ENCODE measurements at places on chromosomes 1 and 21.

DNA sequence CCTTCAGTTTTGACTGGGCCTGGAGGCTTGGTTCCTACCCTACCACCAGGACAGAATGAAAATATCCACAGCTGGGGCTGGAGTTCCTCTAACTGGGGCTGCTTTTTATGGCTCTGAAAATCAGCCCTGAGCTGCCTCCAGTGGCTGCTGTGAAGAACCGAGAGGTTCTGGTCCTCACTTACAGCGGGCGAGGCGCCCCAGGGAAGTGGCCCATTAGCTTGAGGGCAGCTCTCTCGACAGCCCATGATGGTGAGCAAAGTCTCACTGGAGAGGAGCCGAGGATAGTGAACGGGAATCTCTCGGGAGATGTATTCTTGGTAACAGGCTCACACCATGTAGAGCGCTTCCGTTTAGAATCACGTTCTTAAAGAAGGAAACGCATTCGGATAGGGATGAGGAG lies 459.7 kb downstream of the KIF26B start:
- no peak for DNase-seq

DNA sequence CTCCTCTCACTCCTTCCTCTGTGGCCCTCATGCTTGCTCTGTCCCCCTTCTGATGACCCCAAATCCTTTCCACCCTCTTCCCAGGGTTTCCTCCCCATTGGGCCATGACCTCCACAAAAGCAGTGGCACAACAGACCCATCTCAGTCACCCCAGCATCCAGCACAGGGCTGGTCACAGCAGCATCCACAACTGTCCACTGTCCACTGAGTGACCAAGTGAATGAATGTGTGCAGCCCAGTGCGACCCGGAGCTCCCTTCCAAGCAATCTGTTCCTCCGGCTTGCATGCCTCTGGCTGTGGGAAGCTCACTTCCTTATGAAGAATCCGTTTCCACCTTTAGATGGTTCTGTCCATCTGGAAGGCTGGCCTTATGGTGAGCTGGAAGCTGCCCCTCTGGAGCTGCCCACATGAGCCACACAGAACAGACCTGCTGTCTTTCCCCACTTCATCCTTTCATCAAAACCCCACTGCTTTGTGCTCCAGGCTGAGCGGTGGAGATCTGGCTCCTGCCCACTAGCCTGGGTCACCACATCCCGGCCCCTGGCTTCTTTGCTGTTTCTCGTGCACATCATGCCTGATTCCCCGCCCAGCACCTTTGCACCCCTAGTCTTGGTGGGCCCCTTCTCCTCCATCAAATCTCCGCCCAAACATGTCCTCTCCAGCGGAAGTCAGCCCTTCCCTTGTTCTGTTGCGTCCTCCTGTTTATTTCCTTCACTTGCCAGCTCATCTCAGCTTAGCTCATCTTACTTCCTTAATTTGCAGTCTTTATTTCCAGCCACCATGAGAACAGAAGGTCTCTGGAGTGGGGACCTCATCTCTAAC lies 56.4 kb downstream of the EDN2 start:
- DNase-seq, result no peak

GRCh38 chr1:209705033-209705598 lies 470 bp downstream of the HSD11B1 start:
- no peak for DNase-seq

DNA sequence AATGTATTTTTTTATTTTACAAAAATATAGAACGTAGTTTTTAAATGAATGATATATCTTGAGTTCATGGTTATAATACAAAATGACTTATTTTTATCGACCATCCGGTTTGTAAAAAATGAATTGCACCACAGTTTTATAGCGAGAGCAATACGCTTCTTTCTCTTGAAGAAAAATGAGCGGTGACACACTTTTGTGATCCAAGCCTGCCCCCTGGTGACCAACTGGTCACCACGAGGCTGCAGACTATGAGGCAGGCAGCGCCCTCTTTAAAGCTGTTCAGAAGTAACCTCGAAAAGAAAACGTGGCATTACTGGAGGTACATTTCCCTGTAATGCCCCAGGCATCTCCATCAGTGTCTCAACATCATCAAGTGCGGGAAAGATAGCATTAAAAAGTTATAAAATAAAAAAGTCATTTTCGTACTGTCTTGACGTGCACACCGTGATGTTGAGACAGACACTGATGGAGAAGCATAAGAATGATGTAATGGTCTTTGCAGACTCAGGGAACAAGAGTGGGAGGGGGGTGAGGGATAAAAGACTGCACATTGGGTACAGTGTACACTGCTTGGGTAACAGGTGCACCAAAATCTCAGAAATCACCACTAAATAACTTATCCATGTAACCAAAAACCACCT lies 734.2 kb upstream of the ADAMTS5 start:
- no peak for DNase-seq

- no peak for DNase-seq
These were observed 14.6 kb downstream of the COL9A2 start for GRCh38 chr1:40302475-40302874.

GRCh38 chr1:23793861-23794731 lies 3.2 kb downstream of the LYPLA2 start:
- DNase-seq, result no peak

DNA sequence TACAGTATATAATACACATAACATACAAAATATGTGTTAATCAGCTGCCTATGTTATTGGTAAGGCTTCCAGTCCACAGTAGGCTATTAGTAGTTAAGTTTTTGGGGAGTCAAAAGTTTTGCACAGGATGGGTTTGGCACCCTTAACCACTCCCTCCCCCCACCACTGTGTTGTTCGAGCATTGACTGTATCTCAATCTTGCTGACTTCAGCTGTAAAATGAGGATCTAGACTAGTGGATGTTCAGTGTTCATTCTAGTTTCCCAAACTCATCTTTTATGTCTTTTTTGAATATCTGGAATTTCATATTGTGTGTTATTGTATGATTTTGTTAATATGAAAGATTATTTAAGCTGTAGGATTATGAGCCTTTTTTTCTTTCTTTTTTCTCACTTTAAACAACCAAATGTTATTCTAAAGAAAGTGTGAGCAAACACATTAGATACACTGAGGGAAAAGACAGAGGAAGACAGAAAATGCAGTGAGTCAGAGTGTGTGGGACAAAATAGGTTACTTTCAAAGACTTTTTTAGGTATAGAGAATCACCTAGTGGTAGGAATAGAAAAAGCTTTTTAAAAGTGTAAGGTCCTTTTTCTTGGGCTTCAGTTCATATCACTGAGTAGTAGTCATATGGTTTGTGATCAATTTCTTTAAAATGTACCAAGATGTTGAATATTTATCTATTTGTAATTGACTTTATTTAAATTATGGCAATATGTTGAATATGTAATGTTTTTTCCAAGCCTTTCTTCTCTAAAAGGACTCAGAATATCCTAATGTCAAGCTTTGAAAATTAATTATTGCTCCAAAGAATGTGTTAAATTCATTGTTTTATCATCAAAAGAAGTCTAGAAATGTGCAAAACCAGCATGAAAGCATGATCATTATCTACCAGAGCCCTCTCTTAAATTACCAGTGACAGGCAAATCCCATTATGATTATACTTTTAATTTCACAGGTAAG lies 17.9 kb upstream of the CENPF start:
- DNase-seq, result no peak

- DNase-seq, result no peak
These were observed 13.5 kb downstream of the SHISA4 start for GRCh38 chr1:201902198-201902597.

- no peak for DNase-seq
These were observed 36.7 kb downstream of the DNASE2B start for GRCh38 chr1:84434801-84435549.

DNA sequence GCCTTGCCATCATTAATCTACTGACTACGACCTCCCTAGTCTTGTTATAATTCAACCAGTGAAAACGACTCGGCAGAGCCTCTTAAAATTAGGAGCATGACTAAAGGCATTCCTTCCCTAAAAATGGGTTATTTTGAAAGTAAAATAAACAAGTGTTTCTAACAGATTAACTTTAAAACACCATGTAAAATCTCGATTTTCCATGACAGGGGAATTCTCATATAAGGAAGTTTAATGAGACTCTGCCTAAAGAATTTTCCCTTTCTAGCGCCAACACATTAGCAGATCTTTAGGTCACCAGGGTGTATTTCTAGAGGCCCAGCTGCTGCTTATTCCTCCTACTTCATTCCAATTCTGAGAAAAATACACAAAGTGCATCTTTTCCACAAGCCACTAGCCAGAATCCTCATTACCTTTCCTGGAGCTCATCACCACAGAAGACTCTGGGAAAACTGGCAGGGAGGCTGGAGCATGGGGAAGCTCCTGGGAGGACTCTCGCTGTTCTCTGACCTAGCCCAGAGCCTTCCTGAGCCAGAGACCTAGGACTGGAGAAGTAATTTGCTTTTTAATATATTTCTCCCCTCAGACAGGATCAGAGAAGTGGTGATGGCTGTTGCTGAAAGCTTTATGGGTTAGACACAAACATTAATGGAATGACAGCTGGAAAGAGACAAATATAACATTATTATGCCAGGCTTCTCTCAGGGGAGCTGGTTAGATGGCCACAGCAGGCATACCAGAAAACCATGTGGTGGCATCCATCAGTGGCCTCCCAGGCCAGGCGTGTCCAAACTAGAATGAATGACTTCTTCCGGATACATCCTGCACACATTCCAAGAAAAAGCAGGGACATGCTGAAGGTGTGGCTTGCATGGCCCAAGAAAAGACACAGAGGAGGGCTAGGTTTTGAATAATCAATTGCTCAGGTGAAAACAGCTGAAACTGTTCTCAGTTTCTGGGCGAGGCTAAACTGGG lies 63.6 kb upstream of the CTTNBP2NL start:
- DNase-seq, result no peak

DNA sequence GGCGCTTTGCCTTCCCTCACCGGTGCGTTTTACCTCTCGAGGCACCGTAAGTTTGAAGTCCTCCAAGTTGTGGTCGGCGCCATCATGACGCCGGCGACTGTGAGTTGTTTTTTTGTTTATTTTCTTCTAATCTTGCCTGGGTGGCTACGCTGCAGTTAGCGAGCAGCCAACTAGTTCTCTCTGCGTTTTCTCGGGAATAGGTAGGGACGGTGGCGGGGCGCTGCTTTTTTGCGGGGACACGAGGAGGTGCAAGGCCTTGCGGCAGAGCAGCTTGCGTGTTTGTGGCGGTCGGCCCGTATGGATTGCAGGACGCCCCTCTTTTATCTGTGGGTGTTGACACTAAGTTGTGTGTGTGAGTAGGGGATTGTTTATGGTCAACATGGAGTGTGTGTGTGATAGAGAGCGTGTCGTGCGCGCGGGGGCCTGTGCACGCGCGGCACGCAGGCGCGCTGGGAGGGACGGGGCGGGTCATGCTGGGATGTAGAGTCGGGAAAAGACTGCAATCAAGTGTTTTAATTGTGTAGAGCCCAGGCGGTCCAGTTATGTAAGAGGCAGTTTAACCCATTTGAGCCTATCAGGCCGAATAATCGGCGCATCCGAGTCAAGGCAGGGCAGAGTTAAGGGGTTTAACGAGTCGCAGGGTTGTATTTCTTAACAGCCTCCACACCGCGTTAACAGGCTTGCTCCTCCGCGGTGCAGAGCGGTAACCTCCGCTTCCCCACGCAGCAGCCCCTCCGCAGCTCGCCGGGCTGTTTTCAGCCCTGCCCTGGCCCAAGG lies 1.2 kb upstream of the NEGR1 start:
- no peak for DNase-seq

DNA sequence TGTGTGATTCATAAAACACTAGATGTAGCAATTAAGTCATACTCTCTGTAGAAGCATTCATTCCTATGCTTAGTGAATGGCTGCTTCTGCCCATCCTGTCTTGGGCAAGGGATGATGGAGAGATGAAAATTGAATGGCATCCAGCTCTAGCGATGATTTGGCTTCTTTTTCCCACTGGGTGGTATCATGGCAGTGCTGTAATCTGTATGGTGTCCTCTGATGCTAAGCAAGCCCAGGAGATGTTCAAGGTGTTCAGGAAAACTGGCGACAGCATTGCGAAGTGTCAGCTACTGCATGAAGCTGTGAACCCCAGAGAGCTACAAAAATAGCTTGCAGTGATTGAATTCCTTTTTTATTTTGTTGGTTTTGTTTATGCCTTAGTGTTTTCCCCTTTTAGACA lies 48.9 kb upstream of the LEPR start:
- no peak for DNase-seq

DNA sequence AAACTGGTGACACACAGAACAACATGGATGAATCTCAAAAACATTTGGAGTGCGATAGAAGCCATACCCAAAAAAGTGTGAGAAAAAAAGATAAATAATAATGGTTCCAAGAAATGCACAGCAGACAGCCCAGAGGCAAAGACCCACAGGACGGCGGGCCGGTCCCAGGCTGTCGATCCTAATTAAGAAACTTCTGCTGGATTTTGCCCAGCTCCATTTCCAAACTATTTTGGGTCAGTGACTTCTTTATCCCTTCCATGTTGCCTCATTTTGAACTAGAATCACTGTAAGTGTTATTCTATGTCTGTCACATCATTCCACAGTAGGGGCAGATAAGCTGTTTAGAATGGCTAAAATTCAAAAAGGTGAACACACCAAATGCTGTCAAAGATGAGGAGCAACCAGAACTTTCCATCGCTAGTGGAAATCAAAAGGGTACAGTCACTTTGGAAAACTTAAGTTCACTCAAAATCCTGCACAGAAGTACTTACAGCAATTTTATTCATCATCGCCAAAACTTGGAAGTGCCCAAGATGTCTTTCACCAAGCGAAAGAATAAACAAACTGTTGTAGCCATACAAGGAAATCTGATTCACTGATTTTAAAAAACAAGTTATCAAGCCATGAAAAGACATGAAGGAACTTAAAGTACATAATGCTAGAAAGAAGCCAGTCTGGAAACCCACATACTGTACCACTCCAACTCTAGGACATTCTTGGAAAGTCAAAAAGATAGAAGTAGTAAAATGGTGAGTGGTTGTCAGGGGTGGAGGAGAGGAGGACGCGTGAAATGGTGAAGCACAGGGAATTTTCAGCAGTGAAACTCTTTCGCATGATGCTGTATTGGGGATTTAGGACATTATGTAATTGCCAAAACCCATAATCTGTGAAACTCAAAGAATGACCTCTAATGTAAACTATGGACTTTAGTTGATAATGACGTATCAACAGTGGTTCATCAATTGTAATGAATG lies 7.5 kb downstream of the NBPF1 start:
- DNase-seq, result no peak

GRCh38 chr1:248189026-248189425 lies 8.0 kb upstream of the OR2M3 start:
- no peak for DNase-seq

GRCh38 chr21:41023936-41024335 lies 144.0 kb upstream of the BACE2 start:
- DNase-seq, result no peak

GRCh38 chr1:184027826-184028695 lies 9.5 kb downstream of the COLGALT2 start:
- no peak for DNase-seq

- no peak for DNase-seq
These were observed 195.2 kb downstream of the S1PR1 start for GRCh38 chr1:101431956-101432510.

DNA sequence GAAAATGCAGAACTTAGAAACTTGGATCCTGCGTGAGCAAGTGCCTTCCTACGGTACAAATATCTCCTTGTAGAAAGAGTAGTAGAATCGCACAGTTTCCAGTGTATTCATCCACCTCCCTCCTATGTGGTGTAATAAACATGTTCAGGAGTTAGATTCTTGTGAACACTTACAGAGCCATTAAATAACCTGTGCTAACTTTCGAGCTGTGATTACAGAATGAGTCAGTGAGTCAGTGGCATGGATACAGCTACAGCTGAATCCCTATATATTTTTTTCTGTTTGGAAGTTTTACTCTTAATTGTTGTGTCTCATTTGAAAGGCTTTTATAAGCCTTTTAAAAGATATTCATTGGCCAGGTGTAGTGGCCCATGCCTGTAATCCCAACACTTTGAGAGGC lies 148.7 kb downstream of the EDEM3 start:
- no peak for DNase-seq

GRCh38 chr1:85417876-85418275 lies 47.1 kb downstream of the DDAH1 start:
- no peak for DNase-seq
